ENCODE measurements at places on chromosomes 3 and 15.

DNA sequence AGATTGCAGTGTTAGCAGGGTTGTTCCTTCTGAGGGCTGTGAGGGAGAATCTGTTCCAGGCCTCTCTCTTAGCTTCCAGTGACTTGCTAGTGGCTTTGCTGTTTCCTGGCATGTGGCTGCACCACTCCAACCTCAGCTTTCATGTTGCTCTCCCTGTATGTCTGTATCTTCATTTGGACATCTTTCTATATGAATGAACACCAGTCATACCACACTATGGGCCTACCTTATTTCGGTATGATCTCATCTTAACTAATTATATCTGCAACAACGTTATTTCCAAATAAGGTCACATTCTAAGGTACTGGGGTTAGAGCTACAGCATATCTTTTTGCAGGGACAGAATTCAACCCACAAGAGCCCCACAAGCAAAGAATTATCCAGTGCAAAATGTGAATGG is 356.7 kb upstream of the UMPS start:
- no peak for DNase-seq

- no peak for DNase-seq
Observed at GRCh38 chr3:108441071-108441507, 69.3 kb downstream of the MYH15 start.

DNA sequence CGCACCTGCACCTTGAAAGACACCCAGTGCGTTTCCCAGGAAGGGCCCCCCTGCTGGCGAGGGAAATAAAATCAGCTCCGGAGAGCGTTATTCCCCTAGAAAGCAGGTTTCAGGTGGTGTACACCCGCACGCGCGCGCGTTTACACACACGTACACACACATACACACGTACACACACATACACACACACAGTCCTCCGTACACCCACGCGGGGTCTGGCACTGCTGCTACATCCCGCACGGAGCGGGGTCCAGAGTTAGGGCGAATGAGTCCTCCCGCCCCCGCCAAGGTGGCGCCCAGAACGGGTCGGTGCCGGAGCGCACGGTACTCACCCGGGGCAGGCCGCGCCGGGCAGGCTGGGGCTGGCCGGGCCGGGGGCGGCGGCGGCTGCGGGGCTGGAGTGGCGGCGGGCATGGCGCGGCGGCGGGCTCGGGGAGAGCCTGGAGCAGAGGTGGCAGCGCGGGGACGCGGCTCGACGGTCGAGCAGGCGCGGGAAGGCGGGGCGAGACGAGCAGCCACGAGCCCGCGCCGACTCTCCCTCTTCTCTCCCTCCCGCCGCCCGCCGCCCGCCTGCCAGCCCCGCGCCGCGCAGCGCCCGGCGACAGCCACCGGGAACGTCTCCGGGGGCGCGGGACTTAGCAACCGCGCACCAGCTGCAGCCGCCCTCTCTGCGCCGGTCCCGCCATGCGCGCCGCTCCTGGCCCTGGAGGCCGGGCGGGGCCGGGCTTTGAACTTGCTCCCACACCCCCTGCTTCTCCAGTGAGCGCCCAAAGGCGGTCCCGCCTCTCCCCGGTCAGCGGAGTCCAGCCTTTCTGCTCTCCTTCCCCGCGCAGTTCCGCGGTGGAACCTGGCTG is at the start of gene DCLK3:
Gene DCLK3 (minus strand): TSS at position 704 of the 854 bp plus-strand sequence. CDS start 290 bp downstream, at position 414.
- DNase-seq, result no peak

GRCh38 chr3:160746976-160747375 is 9.1 kb upstream of the PPM1L start:
- no peak for DNase-seq

DNA sequence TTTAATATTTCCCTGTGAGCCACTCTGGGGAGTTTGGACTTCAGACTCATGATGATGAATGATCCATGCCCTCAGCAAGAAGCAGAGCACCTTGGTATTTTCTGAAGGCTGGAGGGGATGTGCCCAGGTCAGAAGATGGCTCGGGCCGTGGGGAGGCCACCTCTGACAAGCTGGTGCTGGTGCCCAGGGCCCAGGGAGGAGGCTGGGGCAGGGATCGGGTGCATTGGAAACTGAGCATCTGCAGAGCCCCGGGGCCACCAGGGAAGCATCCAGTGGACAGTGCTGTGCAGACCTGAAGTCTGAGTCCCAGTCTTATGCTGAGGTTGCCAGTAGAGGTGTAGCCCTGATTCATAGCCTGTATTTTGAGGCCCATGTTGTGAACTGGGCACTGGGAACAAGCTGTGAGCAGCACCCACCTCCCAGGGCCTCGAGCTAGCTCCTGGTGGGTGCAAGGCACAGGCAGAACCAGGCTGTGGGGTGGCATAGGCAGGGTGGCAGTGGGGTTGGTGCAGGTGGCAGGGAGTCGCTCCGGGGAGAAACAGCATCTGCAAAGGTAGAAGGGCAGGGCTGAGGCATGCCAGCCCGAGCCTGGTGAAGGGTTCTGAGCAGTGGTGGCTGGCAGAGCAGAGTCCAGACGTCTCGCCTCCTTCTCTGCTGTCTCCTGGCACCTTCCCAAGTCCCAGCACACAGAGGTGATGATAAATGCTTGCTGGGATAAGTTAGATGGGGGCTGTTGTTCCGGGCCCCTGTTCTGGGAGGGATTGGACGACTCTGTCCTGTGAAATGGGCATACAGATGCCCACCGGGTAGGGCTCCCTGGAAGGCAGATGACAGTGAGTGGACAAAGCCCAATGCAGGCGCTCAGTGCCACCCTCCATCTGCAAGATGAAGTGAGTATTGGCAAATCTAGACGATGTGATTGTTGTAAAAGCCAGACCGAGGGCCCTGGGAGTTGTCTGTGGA is 10.6 kb downstream of the DNAJB8 start:
- DNase-seq, result no peak

DNA sequence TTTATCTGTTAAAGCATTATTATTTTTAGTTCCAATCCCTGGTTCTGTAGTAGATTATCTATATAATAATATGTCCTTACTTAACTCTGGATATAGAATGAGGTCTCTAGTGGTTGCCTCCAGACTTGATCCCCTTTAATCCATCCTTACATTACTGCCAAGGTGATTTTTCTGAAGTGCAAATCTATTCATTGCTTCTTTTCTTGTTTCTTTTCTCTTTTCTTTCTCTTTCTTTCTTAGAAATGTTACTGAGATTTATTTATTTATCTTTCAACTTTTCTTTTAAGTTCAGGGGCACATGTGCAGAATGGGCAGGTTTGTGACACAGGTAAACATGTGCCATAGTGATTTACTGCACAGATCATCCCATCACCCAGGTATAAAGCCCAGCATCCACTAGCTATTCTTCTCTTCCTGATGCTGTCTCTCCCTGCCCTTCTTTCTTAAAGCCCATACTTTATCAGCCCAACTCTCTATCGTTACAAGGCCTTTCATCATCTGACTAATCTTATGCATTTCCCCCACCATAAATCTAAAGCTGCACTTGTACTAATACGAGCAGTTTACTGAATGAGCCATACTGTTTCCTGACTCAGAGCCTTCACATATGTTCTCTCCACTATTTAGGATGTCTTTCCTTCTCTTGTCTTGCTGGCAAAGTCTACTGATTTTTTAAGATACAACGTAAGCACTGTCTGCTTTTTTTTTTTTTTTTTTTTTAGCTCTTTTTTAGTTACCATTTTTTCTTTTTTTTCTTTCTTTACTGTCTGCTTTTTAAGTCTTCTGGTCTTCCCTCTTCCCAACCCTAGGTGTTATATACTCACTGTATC is 4.6 kb downstream of the GLCE start:
- no peak for DNase-seq

- no peak for DNase-seq
Observed at GRCh38 chr15:69626095-69627066, 173.8 kb downstream of the RPLP1 start.

- DNase-seq, result no peak
Observed at GRCh38 chr15:32033186-32033890, 3.0 kb downstream of the CHRNA7 start.

DNA sequence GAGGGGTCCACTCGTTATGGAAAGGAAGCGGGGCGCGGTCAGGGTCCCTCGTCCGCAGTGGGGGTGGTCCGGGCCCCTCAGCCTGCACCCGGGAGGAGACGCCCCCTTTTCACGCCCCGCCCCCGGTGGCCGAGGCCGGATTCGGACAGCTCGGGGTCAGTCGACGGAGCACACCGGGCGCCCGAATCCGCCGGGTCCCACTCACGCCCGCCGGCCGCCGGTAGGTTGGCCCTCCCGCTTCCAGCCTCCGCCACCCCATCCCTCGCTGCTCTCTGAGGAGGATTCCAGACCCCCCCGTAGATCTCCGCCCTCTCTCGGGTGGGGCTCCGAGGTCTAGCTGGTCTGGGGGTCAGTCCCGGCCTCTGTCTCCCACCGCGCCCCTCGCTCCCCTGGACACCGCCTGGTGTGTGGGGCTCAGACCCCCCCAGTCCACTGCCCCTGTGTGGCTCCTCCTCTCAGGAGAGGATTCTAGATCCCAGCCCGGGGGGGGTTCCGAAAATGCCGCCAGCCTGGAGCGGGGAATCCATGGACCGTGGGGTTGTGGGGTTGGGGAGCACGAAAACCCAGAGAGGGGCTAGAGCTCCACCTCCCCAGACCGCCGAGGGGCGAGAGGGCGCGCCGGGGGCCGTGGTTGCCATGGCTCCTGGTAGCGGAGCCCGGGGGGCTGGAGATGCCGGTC is 725 bp downstream of the CHL1 start:
- no peak for DNase-seq

DNA sequence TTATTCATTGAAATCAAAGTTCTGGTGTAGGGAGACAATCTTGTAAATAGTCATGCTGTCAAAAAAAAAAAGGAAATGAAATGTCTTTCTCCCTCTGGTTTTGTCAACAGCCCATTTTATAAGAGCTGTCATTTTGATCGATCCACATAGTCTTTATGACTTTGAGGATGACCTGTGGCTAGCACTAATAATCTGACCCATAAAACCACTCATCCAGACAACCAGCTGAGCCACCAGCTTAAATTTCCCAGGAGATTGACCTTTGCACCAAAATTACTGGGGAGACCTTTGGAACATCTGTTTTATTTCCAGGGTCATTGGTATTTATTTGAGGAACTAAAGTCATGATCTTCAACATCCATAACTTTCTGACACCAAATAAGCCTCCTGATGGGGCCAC is 98.5 kb upstream of the MME start:
- no peak for DNase-seq

DNA sequence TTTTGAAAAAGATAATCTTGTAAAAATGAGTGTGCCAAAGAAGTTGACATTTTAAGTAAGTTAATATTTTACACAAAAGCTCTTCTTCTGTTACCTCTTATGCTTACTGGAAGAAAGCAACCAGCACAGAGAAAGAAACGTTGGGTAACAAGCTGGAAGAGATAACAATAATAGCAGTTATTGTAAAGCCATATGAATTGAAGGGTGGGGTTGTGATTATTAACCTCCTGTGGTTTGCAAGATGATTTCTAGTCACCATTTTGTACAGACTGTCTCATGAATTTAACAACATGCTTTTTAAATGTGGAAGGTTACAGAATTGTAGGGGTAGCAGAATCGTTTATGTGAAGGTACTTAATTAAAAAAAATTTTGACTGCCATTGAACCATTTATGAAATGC is 9.2 kb downstream of the RAP2B start:
- no peak for DNase-seq

DNA sequence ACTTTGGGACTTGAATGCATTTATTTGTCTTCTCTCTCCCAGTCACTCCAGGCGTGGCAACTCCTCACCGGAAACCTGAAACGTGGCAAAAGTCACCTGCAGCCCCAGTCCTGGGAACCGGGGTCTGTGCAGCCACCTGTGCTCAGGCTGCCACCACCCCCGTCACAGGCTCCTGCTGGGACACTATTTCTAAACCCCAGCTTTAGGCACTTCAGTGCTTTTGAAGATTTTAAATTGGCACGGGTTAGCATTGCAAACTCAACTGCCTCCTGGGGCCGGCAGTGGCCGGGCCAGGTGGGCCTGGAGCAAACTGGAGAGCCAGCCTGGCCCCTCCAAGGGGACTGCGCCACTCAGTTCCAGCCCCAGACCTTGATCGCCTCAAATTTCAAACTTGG is 146.7 kb upstream of the IQSEC1 start:
- DNase-seq, result no peak

DNA sequence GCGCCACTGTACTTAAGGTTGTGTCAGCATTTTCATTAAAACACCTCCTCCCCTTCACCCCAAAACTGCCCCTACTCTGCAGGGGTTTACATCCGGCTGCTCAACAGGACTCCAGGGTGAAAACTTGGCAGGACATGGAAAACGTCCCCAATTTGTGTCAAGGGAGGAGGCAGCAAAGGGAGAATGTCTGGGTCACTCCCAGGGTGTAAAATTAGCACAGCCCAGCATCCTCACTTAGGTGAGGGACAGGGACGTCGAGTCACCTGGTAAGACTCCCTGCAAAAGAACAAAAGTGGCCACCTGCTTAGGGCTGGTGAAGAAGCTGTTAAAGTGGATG is 532.3 kb downstream of the FOXP1 start:
- DNase-seq, result no peak

DNA sequence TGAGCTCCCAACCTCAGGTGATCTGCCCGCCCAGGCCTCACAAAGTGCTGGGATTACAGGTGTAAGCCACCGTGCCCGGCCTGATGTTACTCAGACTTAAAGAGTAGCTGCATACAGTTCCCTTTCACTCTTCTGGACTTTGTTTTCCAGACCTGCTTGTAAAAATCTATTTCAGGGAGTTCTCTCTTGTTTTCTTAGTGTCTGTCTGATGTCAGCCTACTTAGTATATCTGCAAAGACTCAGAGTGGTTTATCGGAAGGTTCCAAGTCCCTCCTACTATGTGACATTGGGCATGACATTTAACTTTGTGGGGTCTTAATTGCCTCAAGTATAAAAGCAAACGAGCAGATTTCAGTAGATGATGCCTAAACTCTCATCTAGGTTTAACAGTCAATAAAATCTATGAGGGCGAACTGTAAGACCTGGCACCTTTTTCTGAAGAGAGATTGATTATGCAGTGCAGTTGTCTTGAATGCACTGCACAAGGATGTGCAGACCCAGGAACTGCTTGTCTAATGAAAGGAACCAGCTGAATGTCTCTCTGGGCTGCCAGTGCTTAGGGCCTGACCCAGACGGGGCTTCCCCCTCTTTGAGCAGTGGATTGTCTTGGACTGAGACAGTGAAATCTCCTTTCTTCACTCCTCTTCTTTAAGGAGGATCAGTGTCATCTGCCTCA is 301.4 kb downstream of the PTPRG start:
- no peak for DNase-seq

DNA sequence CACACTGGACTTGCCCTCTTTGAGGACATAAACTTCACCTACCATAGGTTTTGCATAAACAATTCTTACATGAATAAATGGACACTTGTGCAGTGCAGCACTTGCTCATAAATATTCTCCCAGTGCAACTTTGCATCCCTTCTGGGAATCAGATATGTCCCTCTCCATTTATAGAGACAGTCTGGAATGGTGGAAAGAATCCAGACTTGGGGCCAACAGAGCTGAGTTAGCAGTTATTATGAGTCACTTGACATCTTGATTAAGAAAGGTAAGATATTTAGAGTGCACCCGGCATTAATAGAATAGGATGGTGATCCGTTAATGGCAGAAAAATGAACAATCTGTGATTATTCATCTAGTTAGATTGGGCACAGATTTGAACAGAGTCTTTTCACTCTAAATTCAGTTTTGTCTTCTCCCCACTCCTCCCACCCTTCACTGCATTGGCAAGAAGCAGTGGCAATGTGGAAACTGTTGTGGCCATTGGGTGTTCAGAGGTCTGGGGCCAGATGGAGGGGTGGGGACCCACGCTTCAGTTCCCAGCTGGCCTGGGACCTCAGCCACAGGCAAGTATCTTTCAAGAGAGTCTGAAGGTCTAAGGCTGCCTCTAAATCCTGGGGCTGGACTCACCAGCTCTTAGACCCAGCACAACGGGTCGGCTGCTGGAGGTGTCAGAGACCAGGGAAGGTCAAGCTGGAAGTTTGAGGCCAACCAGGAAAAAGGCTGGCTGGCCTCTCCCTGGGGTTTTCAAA is 58.9 kb upstream of the KY start:
- no peak for DNase-seq
